ENCODE measurements at places on chromosomes 2 and 18.

DNA sequence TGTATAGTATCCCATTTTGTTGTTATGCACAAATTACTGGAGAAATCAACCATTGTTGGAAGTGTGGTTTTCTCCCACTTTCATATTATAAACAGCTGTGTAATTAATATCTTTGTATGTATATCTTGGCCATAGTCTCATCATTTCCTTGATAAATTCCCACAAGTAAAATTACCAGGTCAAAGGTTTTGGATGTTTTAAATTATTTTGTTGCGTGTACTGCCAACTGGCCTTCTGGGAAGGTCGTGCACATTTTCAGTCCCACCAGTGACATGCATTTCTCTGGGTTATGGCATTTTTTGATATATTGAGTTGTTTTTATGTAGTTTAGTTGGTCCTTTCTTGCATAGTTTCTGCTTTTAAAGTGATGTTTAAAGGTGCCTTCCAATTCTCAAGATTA, 41.5 kb downstream of the TSHZ1 start:
- DNase-seq: no peak

GRCh38 chr18:46431522-46432171, 225.4 kb downstream of the LOXHD1 start:
- DNase-seq: no peak

- no peak for DNase-seq
These were observed 46.1 kb upstream of the PLB1 start for GRCh38 chr2:28449488-28450395.

DNA sequence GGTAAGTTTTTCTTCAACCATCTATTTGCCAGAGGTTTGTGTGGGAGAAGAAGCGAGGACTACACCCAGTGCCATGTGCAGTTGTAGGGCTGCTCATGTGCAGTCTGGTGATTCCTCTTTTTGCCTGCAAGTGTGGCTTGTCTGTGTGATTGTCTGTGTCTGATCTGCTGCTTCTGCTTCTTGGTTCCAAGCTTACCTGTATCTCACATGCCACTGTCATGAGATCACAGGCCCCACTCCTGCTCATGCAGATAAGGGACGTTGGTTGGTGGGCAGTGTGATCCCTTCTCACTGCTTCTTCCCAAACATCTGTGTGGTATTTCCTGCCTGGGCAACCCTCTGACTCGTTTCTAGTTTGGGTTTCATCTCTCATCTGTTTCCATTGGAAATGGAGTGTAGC, 27.1 kb downstream of the RRM2 start:
- no peak for DNase-seq

- no peak for DNase-seq
These were observed 6.7 kb downstream of the PTPRN start for GRCh38 chr2:219302412-219302968.

DNA sequence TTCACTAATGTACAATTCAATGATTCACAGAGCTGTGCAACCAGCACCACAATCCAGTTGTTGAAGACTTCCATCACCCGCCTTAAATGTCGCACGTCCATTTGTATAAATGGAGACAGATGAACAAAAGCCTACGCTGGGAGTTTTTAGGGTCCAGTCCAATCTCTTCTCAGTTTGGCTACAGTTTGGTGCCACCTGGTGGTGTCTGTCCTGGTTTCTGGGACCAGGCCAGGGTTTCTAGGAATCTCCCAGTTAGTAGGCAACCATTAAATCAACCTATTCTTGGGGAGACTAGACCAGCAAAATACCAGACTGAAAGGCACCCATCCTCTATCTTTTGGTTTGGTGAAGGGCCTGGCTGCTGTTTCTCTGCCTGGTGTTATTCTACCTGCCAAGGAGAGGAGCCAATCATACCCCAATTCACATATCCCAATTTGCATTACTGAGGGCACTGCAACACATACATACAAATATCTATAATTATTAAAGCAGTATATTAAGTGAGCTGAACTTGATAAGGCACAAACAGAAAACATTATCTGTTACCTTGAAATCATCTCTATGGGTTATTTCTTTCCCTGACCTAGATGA, 3.2 kb upstream of the DDX1 start:
- DNase-seq: peak; percentile 82

GRCh38 chr2:102367331-102367971, 11.9 kb downstream of the IL18R1 start:
- no peak for DNase-seq
